ENCODE measurements at places on chromosomes 7 and 10. TPM values are rescaled to one million over a fixed set of nuclear protein-coding genes. Genes with fewer than 3 reads are reported as not detected.

Gene FAM25G
- total RNA-seq = not detected

Gene TMEM213
- total RNA-seq = not detected

Gene AGBL3
- under 0.01 TPM for total RNA-seq

Gene IFIT1B
- total RNA-seq = not detected

Gene SLC13A4
- total RNA-seq = not detected

Gene MYH16
- total RNA-seq = not detected

Gene EBF3
- total RNA-seq = 38.5 TPM

Gene TMEM178B
- total RNA-seq = not detected

Gene TDRD1
- 0.16 TPM for total RNA-seq

Gene FGFR2
- 0.16 TPM for total RNA-seq

Gene VKORC1L1
- 16.5 TPM for total RNA-seq

Gene ADGRA1
- not detected for total RNA-seq

Gene OR2A1
- total RNA-seq = not detected

Gene TLX1
- total RNA-seq = not detected

Gene IGF2BP3
- 45.5 TPM for total RNA-seq

Gene SPDYE5
- total RNA-seq = not detected

Gene RBM28
- 6.9 TPM for total RNA-seq

Gene LIPN
- total RNA-seq = not detected
